ENCODE measurements at places on chromosomes 5 and 9.
A peak's percentile ranks its signal among the peaks of the same experiment; 100 is the strongest.

DNA sequence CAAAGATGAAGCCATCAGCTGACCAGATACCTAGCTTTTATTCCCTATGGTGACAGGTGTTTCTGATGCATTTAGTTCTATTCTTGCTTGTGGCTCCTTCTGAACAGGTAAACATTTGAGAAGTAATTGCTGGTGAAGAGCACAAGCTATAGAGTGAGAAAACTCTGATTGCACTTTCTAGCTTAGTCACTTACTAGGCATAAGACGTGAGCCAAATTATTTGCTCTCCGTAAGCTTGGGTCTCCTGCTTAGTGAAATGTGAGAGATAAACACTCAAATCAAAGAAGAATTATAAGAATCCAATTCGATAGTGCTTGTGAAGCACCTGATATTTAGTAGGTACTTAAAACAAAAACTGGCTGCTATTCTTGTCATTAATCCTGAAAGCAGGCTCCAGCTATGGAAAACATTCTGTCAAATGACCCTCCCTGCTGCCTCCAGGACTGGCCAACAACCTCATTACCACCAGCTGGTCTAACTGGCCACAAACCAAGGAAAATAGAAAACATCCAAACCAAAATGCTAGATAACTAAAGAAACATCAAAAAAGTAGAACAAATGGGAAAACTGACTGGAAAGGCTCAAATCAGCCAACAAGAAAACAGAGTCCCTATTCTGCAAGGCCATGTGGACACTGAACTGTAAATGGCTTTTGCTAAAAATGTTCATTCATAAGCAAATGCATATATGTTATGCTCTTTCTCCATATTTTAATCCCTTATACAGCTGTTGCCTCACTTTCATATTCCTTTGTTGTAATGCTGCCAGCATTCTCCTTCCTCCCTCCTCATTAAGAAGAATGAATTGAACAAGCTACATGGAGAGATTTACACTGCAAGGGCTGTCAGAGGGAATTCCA is 616.1 kb downstream of the DTWD2 start:
- no peak for DNase-seq

DNA sequence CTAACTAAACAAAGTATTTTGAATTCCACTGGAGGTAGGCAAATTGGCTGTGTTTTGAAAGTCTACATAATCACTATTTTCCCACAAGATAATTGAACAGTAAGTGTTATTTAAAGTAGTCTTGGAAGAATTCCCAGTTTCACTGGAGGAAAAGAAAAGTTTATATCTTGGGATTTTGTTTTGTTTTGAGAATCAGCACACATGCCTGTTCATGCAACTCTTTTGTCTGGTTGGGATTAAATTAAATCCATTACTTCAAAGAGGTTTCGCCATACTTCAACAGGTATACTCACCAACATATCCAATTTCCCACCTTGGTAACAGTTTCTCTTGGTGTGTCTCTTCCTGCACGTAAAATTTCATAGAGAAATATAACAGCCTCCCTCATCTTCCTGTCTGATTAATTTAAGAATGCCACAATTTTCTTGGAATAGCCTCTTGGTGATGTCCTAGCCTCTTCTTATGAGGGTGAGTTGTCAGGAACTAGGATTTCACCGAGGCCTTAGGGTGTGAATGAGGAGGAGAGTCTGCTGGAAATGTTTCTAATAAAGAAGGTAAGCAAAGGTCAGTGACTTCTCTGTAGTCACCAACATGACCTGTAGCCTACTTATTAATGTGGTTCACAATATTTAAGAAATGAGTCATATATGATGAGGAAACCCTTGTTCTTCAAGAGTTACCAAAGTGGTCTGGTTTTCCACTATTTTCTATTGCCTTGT is 48.1 kb downstream of the ITGA2 start:
- DNase-seq: peak; percentile 85

GRCh38 chr5:138998521-138998920 is 123.4 kb upstream of the LRRTM2 start:
- DNase-seq: no peak

DNA sequence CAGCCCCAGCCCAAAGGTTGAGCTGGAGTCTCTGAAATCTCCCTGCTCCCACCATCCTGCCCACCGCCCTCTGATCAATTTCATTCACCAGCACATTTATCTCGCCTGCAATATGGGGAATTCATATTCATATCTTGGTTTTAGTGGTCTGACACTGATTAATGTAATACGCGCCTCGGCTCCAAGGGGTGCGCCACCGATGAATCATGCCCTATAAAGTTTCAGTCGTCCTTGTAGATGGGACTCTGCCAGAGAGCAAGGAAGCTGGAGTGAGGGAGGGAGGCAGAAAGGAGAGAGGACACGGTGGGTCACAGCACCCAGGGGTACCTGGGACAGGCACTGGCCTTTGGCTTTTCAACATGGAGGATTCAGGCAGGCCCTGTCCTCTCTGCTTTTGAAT is 8.9 kb downstream of the IRX1 start:
- DNase-seq: no peak

GRCh38 chr5:103375350-103375749 is 116.8 kb downstream of the MACIR start:
- peak; percentile 32 for DNase-seq

GRCh38 chr9:136372561-136373299 is 739 bp downstream of the CARD9 start:
- peak; percentile 80 for DNase-seq

- DNase-seq: peak; percentile 80
Observed at GRCh38 chr9:98958271-98958984, 14.7 kb downstream of the COL15A1 start.

- peak; percentile 62 for DNase-seq
Observed at GRCh38 chr5:120778491-120779484, 314.7 kb downstream of the PRR16 start.

DNA sequence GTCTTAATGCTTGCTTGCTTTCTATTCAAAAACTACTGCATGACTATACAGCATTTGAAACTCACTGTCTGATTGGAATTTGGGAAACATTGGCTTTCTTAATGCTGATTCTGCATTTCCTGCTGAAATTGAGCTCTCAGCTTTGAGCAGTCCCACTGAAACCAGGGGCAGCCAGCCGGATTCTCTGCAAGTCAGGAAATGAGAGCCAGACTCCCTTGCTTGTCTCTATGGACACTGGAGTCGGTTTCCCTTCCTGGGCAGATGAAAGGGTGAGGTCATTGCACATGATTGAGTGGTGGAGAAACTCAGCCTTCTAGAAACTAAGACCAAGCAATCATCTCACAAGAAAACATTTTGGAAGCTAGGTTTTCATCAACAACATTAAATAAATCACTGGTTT is 119.7 kb upstream of the SPATA31C2 start:
- peak; percentile 57 for DNase-seq

- no peak for DNase-seq
Observed at GRCh38 chr5:9712506-9712905, 82.4 kb upstream of the TAS2R1 start.

DNA sequence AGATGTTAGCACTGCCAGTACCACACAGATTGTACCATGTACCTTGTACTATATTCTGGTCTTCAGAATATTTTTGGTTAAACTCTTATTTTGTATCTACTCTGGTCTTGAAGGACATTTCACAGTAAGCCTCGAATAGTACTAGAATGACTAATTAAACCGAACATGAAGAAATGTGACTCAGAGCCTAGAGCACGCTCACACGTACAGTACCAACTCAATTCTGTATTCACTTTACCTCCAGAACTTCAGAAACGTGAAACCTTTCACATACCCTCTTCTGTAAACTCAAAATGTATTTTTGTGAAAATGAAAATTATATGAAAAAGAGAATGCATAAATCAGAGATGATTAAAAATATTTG is 112.8 kb downstream of the MVB12B start:
- DNase-seq: peak; percentile 14

GRCh38 chr5:141475625-141476131 is at the start of gene PCDHGC3:
Gene PCDHGC3 (plus strand): TSS chr5:141475966. CDS start chr5:141476117, 151 bp downstream.
- DNase-seq: peak; percentile 98

DNA sequence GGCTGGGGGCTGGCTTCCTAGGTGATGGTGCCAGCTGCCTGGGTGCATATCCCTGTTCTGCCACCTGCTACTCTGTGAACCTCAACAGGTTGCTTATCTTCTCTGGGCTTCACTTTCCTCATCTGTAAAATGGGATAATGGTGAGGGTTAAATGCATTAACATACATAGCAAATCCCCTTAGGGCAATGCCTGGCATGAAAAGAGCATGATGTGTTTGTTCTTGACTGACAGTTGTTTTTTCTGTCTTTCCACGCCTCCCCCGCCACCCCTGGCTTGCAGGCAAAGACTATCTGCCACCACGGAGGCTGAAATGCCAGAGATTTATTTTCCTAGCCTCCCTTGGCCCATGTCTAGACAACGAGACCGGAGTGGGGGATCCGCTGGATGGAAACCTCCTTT is 280.5 kb downstream of the NSG2 start:
- no peak for DNase-seq

Measured in cardiac fibroblast (primary cell).